ENCODE measurements at places on chromosomes 1 and 21.
A peak's percentile ranks its signal among the peaks of the same experiment; 100 is the strongest.

DNA sequence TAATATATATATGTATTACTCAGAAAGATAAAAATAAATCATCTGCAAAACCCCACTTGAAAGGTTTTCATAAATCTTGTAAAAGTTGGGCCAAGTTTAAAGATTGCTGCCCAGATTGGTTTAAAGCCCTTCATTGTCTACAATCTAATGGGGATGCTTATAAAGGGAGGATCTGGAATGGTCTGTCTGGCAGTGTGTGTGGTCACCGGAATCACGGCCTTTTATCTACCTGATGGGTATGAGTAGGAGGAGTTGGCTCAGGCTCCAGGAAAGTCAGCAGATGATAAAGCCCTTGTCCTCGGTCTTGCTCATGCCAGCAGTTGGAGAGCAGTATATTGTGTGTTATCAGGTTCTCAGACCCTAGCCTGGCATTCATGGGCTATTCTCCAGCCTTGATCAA lies 197.7 kb downstream of the ROR1 start:
- no peak for DNase-seq

DNA sequence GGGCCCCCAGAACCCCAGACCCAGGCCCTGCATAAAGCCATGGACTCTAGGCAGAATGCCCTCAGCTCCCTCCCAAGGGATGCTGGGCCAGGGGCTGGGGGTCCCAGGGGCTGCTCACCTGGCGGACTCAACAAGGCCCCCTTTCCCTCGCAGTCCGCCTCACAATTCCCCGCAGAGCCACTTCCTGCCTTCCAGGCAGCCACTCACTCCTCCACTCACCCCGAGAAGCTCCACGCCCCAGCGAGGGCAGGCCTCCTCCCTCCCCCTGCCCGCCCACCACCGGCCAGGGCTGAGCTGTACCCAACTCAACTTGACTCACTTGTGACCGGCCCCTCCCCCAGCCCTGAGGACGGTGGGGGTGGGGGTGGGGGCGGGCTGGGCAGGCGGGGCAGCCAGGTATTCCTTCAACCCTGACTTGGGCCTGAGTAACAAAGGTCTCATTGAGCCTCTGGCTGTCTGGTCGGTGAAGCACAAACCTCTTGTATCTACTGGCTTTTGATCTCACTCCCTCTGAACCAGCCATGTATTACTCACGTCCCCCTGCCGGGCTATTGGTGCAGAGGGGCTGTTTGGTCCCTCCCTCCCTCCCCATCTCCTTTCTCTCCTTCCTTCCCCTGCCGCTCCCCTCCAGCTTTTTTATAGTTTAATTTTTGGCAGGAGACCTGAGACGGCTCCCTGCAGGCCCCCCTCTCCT lies 5.9 kb downstream of the BLACAT1 start:
- DNase-seq = peak; percentile 28

DNA sequence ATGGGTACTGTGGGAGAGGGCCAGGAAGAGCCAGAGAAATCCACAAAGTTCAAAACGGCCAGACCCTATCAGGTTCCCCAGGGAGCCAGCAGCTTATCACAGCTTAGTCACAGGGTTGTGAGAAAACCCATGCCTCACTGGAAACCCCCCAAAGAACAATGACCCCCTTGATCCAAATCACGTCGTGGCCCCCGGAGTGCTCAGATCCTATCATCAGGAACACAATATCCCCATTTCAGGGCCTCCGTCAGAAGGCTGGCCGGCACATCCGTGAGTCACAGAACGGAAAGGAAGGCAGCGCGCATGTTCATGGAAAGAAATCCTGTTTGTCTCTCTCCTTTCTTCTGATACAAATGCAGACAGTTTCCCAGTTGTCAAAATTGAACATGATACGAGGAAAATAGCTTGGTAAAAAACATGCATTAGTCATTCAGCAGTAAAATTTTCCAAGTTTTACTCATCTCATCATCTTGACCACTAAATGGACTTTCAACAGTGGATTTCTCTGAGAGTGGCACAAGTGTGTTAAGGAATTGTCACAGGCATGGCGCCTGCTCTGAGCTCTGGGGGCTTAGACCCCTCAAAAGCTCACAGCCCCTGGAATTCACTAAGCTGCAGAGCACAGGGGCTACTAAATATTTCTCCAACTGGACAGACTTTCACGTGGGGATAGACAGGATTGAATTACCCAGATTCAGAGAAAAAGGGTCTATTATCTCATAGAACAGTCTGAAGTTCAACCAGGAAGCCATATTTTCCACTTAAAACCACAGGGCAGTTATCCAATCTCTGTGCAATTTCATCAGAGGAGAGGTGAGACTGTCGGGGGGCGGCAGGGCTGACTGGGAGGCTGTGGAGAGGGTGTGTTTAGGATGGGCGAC lies 124.8 kb downstream of the RIPK4 start:
- DNase-seq = peak; percentile 93

DNA sequence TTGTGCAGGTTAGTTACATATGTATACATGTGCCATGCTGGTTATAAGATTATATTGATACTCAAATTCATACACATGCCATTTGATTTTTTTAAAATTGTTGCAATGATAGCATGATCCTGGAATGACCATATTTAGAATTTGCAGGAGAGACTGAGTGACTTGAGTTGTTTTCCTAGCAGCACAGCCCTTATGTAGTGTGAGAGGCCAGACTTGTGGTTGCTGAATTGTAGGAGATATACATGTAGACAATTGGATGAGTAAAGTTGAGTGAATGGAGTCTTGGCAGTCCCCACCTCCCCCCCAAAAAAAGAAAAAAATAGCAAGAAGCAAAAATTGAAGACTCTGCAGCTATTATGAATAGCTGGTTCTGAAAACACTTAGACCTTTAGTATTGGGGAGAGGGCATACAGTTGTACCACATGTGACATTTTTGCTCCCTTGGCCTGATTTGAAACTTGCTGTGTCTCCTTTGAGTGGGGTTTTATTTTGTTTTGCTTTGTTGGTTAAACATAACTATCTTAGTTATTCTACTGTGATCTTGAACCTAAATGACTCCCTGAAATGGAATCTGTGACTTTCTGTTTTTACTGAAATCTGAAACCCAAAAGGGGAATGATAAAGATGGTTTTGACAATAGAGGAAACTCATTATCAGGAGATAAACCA lies 280.3 kb downstream of the HMCN1 start:
- peak; percentile 74 for DNase-seq

DNA sequence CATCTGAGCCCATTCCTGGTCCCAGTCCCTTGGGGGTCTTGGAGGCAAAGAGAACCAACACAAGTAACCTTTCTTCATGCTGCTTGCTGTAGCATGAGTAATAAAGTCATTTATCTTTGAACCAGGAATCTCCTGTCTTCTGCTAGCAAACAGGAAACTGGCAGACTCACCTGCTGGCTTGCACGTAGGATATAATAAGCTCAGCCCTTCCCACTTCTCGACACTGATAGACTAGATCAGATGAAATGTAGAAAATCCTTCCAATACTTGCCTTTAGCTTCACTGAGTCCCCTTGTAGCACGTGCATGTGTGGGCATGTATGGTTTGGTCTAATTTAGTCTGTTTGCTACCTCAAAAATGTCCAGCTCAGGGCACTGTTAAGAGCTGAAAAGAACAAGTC lies 6.5 kb upstream of the TFF2 start:
- DNase-seq = no peak

GRCh38 chr1:226736908-226737818 lies 1.9 kb downstream of the ITPKB start:
- DNase-seq = peak; percentile 47

DNA sequence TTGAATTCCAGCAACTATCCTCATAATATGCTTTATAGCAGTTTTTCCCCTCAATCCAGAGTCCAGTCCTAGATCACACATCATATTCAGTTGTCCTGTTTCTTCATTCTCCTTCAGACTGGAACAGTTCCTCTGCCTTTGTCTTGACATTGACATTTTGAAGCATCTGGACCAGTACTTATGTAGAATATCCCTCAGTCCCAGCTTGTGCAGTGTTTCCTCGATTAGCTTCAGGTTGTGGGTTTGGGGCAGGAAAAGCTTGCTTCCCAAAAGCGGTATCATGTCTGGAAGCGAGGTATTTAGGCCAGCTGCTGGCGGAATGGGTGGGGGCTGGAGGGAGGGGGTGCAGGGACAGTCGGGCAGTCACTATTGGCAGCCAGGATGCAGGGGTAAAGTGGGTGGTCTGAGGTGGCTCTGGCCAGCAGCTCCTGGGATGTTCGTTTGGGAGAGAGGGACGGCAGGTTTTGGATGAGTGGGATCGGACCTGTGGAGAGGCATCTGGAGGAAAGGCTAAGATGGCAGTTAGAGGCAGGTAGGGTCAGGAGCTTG lies 6.5 kb downstream of the THEMIS2 start:
- DNase-seq = no peak

DNA sequence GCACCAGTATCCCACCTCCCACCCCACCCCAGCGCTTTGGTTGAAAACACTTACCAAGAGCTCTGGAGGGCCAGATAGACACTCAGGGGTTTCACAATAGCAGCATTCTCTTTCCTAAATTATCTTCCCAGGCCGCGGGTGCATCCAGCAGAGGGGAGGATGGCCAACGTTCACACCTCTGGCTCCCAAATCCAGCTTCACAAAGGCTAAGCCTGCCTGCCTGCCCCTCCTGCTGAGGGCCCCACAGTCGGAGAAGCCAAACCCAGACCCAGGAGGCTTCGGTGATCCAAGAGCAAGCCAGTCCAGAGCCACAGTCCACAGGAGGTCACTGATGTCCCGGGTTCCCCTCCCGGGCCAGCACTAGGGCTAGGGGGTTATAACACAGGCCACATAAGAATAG lies 231.9 kb downstream of the TRABD2B start:
- DNase-seq = no peak

DNA sequence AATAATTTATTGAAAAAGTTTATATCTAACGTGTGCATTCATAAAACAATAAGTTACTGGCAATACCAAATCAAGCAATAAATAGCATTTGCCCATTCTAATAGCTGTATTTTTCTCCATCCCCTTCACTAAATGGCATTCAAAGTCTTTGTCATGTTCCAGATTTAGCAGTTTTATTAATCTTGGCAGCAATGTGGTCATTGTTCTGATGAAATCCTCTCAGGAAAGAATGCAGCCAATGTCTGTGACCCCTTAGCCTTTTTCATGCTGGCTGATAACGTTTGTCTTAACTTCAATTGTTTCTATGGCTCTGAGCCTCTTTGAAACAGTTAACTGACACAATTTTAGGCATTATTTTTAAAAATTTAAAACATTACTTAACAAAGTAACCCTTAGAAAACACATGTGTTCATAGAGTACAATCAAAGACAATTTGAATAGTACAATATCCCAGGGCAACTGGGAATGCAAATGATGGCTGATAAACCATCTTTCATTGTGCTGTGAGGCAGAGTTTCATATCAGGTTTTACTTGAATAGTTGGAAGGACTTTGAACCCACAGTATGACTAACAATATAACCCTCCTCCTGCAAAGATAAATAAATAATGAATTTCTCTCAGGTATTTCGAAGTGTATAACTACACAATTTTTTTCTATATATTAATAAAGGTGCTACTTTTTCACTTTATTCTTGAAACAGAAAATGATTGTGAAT lies 217.5 kb downstream of the LRRIQ3 start:
- DNase-seq = no peak

DNA sequence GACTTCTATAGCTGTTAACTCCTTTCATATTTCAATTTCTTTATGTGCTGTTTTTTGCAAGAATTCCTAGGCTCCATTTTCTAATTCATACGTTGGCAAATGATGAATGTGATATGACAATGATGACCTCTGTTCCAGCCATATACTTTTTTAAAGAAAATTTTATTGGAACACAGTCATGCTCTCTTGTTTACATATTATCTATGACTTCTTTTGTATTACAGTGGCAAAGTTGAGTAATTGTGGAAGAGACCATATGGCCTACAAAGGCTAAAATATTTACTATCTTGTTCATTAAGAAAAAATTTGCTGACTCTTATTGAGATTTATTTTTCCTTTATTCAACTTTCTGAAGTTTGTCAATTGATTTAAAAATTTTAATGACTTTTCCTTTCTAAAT lies 7.1 kb downstream of the IFI44L start:
- DNase-seq = no peak

- no peak for DNase-seq
Measured at GRCh38 chr1:244449936-244450508, 1.7 kb downstream of the ADSS2 start.

DNA sequence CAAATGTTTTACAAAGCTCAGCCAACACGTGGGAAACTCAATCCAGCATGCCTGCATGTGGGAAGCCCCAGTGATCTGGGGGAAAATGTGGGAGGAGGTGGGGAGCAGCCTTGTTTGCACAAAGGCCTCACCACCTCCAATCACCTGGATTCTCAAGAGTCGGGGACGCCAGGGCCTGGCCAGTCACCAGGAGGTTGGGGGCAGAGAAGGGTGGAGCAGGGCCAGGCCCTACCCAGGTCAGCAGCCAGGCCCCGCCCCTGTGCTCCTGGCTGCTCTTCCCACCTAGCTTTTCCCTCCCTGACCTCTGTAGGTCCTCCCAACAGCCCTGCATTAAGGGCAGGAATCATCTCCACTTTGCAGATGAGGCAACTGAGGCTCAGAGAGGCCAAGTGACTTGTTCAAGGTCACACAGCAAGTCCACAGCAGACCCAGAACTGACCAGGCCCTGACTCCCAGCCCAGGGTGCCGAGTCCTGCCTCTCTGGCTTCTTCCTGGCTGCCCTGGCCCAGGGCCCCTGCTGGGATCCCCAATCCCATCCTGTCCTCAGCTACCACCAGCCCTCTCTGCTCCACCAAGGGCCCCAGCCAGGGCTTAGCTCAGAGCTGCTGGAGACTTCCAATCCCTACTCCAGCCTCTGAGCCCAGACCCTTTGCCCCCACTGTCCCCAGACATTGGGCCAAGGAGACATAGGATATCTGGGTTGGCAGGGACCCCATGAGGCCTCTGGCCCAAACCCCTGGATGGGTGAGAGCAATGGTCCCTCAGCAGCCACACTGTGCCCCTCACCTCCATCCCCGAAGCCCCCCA lies 508.6 kb downstream of the PTPRU start:
- DNase-seq = no peak

DNA sequence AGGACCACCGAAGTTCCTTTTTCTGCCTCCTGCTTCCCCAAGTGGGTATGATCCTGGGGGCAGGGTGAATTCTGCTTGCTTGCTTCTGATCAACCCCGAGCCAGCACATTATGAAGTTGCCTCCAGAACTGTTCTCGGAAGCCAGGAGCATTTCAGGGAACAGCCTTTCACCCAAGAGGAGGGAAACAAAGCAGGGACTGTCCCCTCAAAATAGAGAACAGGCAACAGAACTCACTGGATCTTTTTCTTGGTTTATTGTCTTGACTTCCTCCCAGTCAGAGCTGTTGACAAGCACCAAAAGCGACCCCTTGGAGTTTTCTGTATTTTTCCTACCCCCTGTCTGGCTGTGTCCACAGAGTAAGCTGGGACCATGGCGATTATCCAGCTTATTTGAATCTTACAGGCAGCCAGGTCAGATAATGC lies 258.3 kb upstream of the SGIP1 start:
- no peak for DNase-seq

Measured in astrocyte of the spinal cord (primary cell).